ENCODE measurements at places on chromosomes 11 and 22.
A peak's percentile ranks its signal among the peaks of the same experiment; 100 is the strongest.

DNA sequence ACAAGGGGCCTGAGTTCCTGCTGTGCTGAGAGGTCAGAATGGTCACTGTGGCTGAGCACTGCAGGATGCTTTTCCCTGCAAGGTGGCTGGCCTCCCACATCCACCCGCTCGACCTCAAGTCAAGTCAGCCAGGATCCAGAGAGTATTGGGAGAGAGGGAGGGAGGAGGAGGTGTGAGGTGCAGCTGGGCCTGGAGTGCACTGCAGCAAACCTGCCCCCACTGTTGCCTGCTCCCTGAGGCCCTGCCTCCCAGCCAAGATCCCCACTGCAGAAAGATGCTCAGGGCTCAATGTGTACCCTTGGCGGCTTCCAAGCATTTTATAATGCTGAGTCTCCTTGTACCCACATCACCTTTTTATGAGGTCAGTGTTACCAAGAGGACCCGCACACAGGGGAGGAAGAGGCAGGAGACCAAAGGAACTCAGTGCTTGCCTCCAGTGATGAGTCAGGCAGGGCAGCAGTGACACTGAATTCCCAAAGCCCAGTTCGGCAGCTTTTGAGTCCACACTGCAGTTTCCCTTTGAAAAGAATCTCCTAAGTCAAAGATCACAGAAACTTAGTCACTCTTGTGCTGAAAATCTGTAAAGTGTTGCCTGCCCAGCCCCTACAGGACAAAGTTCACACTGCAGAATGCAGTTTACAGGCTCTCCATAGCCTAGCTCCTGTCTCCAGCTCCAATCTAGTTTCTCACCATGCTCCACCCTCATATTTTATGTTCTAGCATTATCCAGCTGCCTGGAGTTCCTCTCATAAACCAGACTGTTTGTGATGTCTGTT is 3.1 kb downstream of the ENDOD1 start:
- no peak for DNase-seq

GRCh38 chr11:78641541-78641940 is 66.9 kb upstream of the NARS2 start:
- no peak for DNase-seq

DNA sequence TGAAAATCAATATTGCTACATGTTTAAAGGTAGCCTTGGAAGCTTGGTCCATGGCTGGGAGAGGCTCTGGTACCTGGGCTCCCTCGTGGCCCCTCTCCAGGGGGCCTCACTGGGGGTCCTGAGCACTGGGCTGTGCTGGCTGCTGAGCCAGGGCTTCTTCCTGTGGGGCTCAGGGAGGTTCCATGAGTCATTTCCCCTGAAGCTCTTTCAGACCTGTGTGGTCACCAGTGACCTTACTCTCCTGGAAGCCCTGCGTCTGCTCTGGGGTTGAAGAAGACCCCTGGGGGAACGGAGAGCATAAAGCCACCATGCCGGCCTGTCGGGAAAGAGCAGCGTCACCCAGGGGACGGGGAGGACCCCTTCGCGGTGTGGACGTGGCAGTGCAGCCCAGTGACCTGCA is 389.0 kb downstream of the TBC1D22A start:
- DNase-seq, result no peak

GRCh38 chr11:116053548-116053919 is 549.3 kb upstream of the CADM1 start:
- no peak for DNase-seq

GRCh38 chr22:41505511-41506220 is 36.7 kb downstream of the ACO2 start:
- DNase-seq, result no peak

DNA sequence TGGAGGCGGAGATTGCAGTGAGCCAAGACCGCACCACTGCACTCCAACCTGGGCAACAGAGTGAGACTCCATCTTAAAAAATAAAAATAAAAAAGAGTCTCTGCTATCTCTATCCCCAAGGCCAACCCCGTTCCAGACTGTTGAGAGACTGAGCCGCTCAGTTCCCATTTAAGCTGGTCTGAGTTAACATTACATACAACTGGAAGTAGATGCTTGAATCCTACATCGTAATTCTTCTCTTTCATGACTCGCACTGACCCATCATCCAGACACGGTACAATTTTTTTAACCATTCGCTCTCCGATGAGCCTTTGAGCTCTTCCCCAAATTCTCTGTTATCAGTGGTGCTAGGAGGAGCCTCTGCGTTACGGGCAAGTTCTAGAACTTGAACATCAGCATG is 4.9 kb upstream of the CYTH4 start:
- DNase-seq, result no peak

DNA sequence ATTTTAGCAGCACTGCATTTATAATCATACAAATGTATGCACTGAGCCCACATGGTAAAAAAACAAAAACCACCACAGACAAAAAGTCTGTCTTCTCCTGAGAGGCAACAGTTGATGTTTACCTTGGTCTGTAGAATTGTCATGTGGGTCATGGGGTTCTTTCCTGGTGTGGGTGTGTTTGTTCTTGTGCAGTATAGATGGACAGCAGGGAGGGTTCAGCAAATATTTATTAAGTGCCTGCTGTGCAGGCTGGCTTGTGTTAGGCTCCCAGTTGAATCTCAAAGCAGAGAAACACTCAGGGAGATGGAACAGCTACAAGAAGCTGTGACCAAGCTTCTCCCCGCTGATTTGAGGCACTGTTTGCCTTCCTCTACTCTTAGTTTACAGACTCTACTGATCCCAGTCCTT is 82.2 kb downstream of the PISD start:
- DNase-seq, result no peak

GRCh38 chr11:66045177-66045639 is 3.8 kb downstream of the GAL3ST3 start:
- DNase-seq, result peak; percentile 62

DNA sequence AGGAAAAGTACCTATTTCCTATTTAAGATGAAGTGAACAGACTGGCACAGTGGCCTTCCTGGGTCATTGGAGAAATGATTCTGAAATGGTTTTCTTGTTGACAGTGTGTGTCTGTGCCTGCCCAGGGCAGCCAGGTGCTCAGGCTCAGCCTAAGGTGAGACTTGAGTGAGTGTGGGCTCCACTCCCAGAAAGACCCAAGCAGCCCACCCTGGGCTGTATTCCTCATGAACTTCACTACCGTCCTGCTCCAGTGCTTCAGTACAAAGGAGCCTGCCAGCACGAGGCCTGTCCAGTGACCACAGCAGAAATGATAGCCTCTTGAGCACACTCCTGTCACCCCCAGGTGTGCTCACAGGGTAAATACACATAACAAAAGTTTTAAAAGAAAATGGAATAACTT is 49.5 kb downstream of the GAB4 start:
- DNase-seq, result no peak
